ENCODE measurements at places on chromosomes 1 and 21. TPM values are rescaled to one million over a fixed set of nuclear protein-coding genes. Genes with fewer than 3 reads are reported as not detected.

Gene MAB21L3
- total RNA-seq: not detected

Gene NBPF20
- 1.2 TPM for total RNA-seq

Gene ASCL5
- not detected for total RNA-seq

Gene IL20
- total RNA-seq: not detected

Gene LRRIQ3
- 2.7 TPM for total RNA-seq

Gene BEND5
- total RNA-seq: 34.7 TPM

Gene C8A
- total RNA-seq: not detected

Gene BCL2L15
- total RNA-seq: 1.3 TPM

Gene MAEL
- not detected for total RNA-seq

Gene BATF3
- total RNA-seq: 129 TPM
